ENCODE measurements at places on chromosomes 12 and 14.

GRCh38 chr12:66941150-66941549 is 262.3 kb upstream of the GRIP1 start:
- DNase-seq = no peak

DNA sequence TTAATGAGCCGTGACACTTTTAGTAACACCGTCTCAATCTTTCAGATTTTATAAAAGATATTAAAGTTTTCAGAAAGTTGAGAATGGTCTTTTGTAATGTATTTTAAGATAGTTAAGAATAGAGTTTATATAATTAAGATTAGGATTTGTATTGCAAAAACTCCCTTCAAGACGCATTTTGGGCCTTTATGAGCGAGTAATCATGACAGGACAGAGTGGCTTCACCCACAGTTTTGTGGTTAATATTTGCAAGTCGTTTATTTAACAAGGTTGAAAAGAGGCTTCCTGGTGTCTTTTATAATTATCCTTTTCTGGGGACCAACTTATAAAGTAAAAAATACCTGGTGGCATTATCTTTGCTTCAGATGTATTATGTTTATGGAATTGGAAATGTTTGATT is 44.0 kb downstream of the TRAF3 start:
- no peak for DNase-seq

DNA sequence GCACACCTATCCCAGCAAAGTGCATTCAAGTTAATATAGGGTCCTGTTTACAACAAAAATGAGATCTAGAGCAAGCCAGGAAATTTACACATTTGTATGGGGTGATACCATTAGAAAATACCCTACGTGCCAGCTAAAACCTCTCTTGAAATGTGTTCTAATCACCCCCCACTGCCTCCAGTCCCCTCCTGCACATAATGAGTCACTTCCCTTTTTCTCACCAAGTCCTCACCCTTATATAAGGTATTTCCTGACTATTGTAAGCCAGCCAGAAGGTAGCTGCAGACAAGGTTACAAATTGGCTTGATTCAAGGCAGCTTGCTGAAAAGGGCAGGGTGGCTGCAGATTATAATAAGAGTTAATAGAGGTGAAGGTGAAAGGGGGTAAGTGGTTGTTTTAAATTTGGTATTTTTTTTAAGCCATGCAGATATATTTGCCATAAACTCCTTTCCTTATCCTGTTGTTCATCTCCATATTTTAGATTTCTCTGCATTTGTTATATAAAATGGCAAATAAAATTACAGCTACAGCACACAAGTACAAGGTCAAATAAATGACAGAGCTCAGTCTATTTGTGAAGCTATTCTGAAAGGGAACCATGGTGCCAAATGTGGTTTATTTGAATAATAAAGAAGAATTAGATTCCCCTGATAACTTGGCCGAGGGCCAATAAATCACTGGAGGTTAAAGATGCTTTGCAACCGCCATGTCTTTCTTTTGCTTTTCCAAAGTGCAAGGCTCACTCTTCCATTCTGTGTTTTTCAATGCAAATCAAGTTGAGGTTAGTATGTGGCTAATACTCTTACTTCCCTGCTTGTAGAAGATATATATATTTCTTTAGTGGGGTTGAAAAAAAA is 385.9 kb downstream of the EGLN3 start:
- no peak for DNase-seq

DNA sequence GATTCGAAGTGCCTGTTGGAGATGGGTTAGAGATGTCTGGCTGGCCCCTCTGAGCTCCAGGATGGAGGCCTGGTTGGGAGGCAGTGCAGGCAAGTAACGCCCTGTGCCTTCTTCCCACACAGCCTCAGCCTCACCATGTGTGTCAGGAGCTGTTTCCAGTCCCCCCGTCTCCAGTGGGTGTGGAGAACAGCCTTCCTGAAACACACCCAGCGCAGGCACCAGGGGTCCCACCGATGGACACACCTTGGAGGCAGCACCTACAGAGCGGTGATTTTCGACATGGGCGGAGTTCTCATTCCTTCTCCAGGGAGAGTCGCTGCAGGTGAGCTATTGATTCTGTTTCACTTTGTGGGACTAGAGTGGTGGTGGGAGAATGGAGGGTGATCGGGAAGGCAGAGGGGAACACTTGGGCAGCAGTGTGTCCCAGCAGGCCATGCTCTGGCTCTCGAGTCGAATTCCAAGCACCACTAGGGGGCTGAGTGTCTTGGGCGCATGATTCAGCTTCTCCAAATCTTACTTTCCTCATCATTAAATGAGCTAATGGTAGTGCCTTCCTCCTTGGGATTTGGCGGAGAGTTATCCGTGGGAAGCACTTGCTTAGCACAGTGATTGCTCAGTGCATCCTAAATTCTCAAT is 6.8 kb downstream of the ACAD10 start:
- DNase-seq = no peak

- DNase-seq = no peak
Observed at GRCh38 chr12:6839482-6840201, 1.1 kb upstream of the GNB3 start.

DNA sequence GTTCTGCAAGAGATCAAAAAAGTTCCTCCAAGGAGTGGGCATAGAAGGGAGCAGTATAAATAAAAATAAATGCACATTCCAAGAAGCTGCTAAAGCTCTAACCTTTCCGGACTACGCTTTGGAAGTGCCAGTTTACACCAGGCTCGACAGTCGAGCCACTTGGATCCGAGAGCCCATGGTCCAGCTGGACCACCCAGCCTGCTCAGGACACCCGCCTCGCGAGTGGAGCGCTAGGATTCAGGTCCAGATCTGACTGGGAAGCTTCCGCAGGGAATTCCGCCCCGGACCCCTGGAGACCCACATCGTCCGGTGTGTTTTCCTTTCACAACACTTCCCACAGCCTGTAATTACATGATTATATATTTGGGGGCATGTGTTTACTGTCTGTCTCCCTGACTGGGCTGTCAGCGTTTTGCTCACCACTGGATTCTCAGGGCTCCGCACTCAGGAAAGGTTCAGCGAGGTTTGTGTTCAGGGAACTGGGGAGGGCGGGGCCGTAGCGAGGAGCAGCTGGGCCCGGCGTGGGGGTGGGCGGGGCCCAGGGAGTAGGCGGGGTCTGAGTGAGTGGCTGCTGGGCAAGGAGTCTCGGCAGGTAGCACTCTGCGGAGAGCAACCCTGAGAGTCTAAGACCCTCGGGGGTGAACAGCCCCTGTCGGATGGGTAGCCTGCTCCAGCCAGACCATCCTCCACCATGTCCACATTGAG is 52.3 kb upstream of the TMEM263 start:
- DNase-seq = peak; percentile 81

GRCh38 chr12:93803424-93803807 is 126.2 kb downstream of the CRADD start:
- no peak for DNase-seq

DNA sequence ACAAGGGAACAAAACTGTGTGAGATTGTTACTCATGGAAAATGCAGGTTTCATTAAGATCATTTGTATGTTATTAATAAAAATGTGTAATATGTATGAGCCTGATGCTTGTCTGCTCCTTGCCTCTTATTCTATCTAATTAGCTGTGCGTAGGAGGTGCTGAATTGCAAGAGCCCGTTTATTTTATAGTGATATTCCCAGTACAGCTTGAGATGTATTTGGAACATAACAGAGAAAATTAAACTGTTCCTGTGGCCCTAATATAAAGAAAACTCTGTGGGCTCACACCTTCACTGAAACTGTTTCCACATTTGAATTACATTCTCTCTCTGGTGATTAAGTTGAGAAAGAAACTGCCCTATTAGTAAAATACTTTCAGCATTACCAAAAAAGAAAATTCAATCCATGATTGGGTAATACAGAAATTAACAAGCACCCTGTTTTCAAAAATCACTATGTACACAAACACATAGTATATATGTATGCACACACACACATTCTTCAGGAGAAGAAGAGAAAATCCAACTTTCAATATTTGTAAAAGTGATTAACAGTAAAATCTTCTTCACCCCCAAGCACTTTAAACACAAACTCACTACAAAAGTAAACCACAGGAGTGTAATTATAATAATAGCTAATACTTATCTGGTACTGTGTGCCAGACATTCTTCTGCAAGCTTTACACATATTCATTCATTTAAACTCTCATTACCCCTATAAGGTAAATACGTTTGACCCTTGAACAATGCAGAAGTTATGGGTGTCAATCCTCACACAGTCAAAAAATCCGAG is 233.2 kb downstream of the PHLDA1 start:
- no peak for DNase-seq

DNA sequence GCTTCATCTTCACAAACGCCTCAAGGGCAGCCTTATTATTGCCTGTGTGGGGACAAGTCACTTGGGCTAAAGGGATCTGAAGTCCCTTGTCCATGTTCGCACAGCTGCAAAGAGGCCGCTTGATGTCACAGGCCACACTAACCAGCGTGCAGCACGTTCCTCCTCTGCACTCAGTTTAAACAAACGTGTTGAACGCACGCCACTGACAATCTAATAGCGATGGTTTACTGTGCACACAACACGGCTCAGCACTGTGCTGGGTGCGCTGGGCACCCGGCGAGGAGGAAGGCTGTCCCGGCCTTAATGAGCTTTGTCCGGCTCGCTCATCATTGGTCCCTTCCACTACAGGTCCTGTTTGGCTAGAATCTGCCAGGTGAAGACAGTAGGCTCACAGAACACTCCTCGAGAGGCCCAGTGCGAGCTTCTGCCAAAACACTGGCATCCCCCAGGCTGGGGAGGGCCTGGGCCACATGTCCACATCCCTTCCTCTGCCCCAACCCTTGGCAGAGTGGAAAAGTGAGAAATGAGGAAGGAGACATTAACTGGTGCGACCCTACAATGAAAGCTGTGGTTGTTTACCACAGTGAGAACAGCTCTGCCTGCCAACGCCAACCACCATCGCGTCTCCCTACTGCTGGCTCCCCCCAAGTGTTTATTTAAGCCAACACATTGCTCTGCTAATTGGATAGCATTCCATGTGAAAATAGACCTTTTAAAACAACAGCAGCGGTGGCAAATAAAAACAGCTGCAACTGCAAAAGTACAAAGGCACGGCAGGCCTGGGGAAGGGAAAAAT is 113.2 kb downstream of the RBM19 start:
- DNase-seq = no peak

DNA sequence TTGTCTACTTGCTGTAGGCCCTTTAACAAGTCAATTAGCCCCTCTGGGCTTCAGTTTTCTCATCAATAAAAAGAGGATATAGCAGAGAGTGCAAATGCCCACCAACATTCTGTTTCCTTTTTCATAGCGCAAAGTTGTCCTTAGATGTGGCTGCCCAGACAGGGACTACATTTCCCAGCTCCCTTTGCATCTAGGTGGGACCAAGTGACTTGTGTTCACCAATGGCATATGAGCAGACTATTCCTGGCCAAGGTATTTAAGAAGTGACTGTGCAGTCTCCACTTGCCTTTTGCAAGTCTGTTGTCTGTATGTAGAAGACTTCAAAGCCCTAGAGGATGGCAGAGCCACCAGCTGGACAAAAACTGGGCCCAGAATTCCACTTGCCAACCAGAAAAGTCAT is 59.7 kb downstream of the DAO start:
- DNase-seq = no peak

DNA sequence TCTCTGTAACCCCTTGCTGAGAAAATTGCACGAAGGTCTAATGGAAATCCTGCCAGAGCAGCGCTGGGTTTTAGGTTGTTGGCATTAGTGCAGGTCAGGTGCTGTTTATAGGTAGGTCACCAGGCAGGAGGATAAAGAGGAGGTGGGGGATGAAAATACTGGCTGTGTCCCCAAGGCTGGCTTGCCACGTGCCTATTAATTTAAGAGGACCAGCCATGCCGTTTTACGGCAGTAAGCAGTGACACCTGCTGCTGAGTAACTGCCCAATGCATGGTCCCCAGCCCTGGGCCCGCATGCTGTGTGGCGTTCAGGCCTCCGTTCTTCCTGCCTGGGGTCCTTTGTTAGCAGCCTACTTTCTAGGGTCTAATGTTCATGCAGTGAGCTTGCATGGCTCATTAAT is 67.2 kb downstream of the WDR20 start:
- DNase-seq = no peak

- no peak for DNase-seq
Observed at GRCh38 chr14:104030958-104031357, 54.5 kb upstream of the ASPG start.

- no peak for DNase-seq
Observed at GRCh38 chr12:46815809-46816208, 10.0 kb downstream of the SLC38A4 start.

DNA sequence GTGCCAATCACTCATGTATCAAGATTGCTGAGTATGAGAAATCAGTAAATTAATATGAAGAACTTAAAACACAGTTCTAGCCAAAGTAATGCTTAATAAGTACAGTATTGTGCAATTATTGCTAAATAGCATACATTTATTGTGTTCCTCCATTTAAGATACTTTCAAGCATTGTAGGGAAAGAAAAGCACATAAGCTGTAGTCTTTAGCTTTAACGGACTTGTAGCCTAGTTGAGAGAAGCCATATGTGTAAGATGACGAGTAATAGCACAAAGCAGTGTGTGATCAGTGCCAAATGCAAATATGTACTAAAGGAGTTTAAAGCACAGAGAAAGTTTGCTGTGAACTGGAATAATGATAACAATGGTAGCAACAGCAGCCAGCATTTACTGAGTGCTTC is 38.1 kb downstream of the ETV6 start:
- DNase-seq = no peak

DNA sequence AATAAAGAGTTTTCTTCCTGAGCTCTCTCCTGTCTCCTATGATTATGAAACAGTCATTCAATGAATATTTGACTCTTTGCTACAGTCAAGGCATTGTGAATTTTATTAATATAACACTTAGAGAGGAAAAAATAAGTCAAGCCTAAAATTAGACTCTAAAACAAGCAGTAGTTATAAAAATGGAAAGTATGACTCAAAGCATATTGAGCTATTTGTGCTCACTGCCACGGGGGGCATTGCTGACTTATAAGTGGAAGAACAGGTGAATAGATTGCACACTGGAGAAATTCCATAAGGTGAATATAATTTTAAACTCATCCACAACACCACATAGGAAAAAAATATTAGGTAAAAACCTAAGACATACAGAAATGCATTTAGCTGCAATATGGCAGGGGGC is 87.7 kb upstream of the CCDC196 start:
- no peak for DNase-seq

DNA sequence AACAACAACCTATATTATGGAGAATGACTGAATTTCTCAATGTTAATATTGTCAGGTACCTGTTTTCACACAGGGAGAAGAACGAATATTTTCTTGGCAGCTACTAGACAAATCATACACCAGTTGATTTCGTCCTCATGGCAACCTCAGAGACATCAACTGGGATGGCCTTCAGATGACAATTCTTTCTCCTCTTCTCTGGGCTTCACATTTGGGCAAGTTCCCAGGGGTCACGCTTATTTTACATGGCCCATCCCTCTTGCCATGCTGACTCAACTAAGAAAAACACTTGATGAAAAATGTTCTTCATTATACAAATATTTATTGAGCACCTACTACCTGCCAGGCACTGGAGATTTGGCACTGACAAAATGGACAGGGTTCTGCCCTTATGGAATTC is 29.0 kb downstream of the PPP1R13B start:
- DNase-seq = no peak

GRCh38 chr12:78951803-78952551 is 87.4 kb downstream of the SYT1 start:
- no peak for DNase-seq
